ENCODE measurements at places on chromosomes 6 and 20. TPM values are rescaled to one million over a fixed set of nuclear protein-coding genes. Genes with fewer than 3 reads are reported as not detected.

Gene OOEP
- not detected for total RNA-seq

Gene TSHZ2
- 3.1 TPM for total RNA-seq

DNA sequence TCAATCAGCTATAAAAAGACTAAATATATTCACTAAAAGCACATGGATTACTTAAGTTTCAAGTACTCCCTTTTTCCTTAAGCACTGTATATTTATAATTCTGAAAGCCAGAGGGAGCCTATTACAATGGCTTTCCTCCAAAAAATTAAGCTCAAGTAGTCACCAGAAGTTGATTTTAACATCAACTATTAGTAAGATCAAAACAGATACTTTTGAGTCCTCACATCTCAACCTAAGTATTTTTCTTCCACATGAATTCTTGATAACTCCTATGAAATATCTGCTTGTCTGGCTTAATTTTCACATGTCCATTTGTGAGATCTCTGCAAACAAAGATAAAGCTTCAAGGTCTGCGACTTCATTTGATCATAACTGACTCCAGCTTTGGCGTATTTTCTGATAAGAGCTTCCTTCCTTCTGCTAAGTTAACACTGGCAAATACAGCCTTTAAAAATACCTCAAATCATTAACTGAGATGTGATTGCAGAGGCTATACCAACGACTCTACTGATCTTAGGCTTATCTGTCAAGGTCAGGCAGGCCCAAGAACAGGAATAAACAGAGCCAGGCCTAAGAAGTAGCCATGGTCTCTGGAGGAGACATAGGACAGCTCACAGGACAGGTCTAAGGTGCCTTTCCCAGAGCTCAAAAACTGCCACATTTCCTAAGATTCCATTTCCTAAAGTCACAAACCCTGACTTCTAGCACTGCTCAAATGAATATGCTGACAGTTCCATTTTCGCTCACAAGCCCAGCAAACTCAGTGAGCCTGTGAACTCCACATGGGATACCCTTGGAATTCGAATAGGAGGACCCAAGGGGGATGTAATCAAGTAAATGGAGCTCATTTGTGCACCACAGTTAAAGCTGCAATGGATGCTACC lies 10.0 kb downstream of the SNX5 start:
- H3K4me1 ChIP-seq: peaks cover 23% of the 10 kb centered on the region
- DNase-seq: no peak
- peak overlapping the region; percentile 70 for H3K27ac ChIP-seq
- H3K36me3 ChIP-seq: no peaks in the 10 kb centered on the region
- no peak overlapping the region for H3K4me3 ChIP-seq
- H3K27me3 ChIP-seq: no peaks in the 10 kb centered on the region

GRCh38 chr20:19451923-19452295 lies 239.5 kb downstream of the SLC24A3 start:
- H3K36me3 ChIP-seq: no peaks in the 10 kb centered on the region
- H3K27me3 ChIP-seq: no peaks in the 10 kb centered on the region
- no peak overlapping the region for H3K27ac ChIP-seq

GRCh38 chr20:38112930-38113294 lies 52.2 kb downstream of the TGM2 start:
- H3K27ac ChIP-seq: no peak overlapping the region
- H3K27me3 ChIP-seq: no peaks in the 10 kb centered on the region
- no peaks in the 10 kb centered on the region for H3K36me3 ChIP-seq
- no peak for DNase-seq
- no peak overlapping the region for H3K4me3 ChIP-seq
- peaks cover 14% of the 10 kb centered on the region for H3K4me1 ChIP-seq

DNA sequence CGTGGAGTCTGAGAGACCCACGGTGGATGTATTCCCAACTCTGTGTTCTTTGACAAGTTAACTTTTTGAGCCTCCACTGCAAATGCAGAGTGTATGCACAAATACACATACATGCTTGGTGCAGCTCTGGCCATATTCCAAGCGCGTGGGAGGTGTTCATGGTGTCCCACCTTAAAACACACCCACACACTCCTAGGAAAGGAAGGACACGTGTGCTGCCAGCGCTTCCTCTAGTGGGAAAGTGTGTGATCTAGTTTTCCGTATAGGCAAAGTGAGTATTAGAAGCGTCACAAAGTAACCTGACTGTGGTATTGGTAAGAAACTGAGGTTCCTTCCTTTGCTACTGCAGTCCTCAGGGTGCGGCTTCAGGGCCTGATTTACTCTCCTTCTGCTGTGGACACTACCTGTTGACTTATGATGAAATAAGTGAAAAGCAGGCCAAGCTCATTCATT lies 36.0 kb upstream of the MPC1 start:
- no peaks in the 10 kb centered on the region for H3K27me3 ChIP-seq
- H3K4me3 ChIP-seq: no peak overlapping the region
- no peaks in the 10 kb centered on the region for H3K4me1 ChIP-seq
- no peak overlapping the region for H3K27ac ChIP-seq
- DNase-seq: no peak

- no peak overlapping the region for H3K4me3 ChIP-seq
- no peaks in the 10 kb centered on the region for H3K36me3 ChIP-seq
- no peak overlapping the region for H3K27ac ChIP-seq
These were observed 105.9 kb downstream of the SASH1 start for GRCh38 chr6:148448369-148449012.

- H3K36me3 ChIP-seq: no peaks in the 10 kb centered on the region
- DNase-seq: no peak
- no peaks in the 10 kb centered on the region for H3K4me1 ChIP-seq
- H3K27ac ChIP-seq: no peak overlapping the region
- H3K4me3 ChIP-seq: no peak overlapping the region
- no peaks in the 10 kb centered on the region for H3K27me3 ChIP-seq
These were observed 5.0 kb downstream of the RGS19 start for GRCh38 chr20:64074184-64074789.
